ENCODE measurements at places on chromosomes 1 and 21.

DNA sequence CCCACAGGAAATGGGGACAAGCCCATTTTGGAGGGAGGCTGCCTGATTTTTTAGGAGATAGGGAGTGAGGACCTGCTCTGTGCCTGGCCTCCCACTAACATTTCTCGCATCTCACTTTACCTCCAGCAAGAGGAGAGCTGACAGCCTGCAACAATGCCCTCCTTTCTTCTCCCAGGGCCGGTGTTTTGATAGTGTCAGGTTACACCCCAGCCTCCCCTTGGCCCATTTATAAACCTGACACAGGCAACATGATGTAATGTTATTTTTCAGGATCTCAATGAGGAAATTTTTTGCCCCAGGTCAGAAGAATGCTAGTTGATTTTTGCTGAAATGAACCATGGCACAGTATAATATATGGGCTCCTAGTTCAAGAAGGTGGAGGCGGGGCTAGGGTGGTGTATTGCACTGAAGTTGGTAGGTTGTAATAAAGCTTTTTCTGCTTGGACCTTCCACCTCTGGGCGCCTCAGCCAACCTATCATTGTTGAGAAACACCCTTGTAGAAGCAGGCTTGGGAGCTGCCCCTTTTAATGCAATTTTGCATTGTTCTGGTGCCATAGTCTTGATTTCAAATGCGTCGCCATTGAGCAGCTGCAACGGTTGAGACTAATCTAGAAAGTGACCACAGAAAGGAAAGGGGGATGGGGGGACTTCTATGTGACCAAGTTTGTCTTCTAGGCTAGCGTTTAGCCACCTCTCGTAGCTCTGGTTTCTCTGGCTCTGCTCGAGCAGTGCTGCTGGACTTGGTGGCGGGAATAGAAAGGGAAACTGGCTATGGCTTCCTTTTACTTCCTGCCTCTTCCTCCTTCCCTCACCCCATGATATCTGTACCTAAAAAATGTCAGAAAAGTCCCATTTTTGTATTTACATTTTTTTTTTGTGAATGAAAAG lies 53.0 kb downstream of the PBX1 start:
- peak; percentile 92 for DNase-seq

DNA sequence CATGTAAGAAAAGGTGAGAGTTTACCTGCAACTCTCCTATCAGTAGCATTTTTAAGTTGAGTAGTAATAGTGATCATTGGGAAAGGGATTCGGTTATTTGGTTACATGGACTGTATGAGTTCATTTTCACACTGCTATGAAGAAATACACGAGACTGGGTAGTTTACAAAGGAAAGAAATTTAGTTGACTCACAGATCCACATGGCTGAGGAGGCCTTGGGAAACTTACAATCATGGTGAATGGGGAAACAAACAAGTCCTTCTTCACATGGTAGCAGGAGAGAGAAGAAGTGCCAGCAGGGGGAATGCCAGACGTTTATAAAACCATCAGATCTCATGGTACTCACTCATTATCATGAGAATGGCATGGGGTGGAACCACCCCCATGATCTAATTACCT lies 59.3 kb upstream of the FBXO28 start:
- DNase-seq, result no peak

DNA sequence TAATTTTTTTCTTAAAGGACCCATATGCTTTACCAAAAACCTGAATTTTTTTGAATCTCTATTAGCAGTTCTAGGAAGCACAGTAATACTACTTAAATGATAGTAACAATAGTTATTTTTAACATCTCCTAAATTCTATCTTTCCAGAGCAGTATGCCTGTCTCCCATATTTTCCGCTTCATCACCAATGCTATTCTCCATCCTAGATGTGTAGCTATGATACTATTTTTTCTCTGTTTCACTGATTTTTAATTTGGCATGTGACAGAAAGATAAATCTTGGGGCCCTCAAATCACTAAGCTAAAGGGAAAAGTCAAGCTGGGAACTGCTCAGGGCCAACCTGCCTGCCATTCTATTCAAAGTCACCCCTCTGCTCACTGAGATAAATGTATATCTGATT lies 102.3 kb upstream of the HMCN1 start:
- no peak for DNase-seq

DNA sequence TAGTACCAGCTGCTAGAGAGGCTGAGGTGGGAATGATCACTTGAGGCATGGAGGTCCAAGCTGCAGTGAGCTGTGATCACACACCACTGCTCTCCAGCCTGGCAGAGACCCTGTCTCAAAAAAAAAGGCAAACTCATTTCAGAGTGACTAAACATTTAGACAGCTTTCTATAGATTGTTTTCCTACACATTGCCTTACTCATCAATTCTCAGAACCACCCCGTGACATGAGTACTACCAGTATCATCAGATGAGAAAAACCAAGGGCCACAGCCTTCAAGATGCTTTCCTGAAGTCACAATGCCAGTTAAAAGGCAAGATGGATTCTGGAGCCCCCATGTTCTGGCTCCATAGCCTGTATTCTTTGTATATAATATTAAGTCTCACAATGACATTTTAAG lies 22.4 kb upstream of the SMPDL3B start:
- DNase-seq, result no peak

DNA sequence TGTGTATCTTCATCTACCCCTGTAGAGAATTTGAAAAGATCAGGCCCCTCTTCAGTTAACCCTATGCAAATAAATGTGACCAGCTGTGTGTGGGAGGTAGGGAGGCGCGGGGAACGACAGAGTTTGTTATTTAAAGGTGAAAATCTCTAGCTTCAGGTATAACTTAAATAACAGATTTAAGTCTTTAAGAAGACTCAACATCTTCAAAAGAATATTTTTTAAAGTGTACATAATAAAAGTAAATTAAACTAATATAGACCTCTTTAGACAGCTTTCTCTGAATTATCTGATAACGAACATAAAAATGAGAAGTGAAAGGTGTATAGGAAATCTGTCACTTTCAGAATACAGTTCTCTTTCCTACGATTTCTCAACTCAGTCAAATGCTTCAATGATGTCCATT lies 16.0 kb downstream of the ANGPTL3 start:
- no peak for DNase-seq
